Activated naive CD4-positive, alpha-beta T cell treated with anti-CD3 and anti-CD28 coated beads, Interleukin-2, amount 50 U/mL, for 16 hours (primary cell): ENCODE measurements at places on chromosomes 11 and 22.

DNA sequence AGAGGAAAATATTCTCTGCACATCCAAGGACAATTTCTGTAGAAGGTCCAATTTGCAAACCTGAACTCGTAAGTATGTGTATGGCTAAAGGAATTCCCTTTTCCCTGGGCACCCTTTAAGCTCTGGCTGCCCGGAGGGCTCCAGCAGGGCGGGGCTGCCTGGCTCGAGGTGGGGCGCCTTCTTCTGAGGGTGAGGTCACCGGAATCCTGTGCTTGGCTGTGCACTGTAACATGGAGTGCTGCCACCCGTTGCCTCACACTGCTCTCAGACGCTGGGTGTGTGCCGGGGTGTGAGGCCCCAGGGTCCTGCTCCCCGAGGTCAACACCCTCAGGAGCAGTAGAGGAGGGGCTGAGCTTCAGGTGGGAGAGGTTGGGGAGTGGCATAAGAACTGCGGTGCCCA lies 61.5 kb downstream of the SYN3 start:
- no peak for DNase-seq

DNA sequence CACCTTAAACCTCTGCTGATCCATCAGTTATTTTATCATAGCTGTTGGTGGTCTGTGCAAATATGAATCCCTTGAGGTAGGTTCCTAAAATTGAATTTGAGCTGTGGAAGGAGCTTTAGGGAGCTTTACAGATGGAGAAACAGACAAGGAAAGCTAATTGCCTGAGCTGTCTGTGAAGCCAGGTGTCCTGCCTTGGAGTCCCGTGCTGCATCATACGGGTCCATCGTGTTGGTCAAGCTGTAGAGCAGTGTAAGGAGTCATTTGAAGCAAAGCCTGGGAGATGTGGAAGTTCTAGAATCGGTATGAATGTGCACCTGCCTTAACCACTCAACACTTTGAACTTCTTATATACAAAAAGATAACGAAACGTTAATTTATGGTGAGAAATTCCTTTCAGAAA lies 1.0 kb downstream of the POLA2 start:
- no peak for DNase-seq

- DNase-seq = no peak
Measured at GRCh38 chr11:70669871-70670675, 271.7 kb downstream of the CTTN start.

DNA sequence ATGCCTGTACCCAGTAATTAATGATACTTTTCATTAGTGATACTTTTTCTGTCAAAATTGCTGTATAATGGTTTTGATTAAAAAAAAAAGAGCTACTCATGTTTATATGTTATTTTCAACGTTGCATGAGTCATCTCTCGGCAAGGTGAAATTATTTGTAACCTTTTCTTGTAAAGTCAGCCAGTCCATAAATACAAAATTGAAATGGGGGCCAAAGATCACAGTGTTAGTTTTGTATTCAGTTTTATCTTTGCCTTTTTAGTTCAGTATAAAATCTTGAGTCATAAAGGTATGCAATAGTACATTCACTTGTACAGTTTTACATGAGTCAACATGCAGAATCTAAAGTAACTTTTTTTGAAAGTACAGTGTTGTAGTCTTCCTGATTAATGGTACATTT lies 4.3 kb downstream of the ARHGEF12 start:
- DNase-seq = no peak

- no peak for DNase-seq
Measured at GRCh38 chr22:29184849-29185490, 20.7 kb upstream of the EMID1 start.

GRCh38 chr11:15555161-15555560 lies 440.4 kb downstream of the INSC start:
- no peak for DNase-seq

- DNase-seq = no peak
Measured at GRCh38 chr11:125055107-125055715, 7.9 kb upstream of the SLC37A2 start.

- no peak for DNase-seq
Measured at GRCh38 chr11:124108156-124108555, 7.1 kb upstream of the VWA5A start.

GRCh38 chr22:43257549-43257948 lies 70.6 kb upstream of the TTLL12 start:
- DNase-seq = no peak

DNA sequence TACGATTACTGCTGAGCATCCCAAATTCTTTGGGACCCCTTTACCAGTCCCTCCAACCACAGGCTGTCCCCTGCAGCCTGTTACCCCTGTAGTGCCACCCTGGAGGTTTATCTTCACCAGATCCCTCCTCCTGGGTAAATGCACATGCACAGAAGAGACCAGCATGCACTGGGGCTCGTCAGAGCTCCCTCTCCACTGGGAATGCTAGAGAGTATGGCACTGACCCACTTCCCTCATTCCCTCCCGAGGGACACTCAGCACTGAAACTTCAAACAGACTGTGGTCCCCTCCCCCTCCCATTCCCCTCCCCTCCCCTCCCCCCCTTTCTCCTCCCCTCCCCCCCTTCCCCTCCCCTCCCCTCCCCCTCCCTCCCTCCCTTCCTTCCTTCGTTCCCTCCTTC lies 49.1 kb downstream of the C11orf91 start:
- DNase-seq = no peak

DNA sequence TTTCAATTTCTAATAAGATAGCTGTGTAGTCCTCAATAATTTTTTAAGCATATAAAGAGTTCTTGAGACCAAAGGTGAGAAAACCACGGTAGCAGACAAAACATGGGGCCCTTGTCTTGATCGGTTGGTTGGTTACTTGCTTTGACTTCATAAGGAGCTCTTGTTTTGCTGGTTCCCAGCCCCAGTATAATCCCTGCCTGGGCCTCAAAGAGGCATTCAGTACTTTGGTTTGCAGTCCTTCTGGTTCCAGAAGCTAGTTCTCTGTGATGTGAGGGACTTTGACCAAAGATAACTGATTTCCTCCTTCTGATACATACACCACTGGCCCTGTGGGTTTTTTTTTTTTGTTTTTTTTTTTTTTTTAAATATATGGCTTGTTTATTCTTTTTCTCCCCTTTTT lies 17.1 kb downstream of the MARK2 start:
- no peak for DNase-seq

- DNase-seq = no peak
Measured at GRCh38 chr11:205221-206001, 1.8 kb downstream of the BET1L start.

DNA sequence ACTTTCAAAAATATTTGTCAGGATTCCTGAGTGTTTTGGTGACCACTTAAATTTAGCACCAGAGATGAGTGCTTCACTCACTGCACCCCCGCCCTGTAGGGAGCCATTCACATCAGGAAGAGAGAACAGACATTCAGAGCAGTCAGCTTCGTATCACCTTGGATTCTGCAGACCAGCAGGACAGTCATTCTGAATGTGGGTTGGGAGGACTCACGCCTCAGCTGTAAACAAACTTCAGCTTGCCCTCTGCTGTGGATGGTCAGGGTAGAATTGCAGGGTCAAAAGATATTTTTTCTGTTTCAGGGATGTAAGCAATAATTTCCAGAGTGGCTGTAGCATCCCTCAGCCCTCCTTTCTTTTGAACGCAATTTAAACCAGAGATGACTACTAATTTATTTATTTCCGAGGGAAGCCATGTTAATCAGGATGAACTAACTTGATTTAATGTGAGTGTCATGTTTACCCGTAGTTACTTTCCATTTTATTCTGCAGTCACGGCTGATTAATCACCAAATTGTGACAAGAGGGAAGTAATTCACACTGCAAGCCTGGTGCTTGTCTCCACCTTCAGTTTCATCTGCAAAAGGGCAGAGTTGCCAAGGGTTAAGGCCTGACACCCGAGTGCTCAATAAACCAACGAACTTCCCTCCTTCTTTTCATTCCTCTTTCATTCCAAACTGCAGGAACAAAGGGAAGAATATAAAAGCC lies 174.2 kb upstream of the DDI1 start:
- no peak for DNase-seq

- peak; percentile 6 for DNase-seq
Measured at GRCh38 chr22:19873138-19873959, 18.7 kb upstream of the GNB1L start.

DNA sequence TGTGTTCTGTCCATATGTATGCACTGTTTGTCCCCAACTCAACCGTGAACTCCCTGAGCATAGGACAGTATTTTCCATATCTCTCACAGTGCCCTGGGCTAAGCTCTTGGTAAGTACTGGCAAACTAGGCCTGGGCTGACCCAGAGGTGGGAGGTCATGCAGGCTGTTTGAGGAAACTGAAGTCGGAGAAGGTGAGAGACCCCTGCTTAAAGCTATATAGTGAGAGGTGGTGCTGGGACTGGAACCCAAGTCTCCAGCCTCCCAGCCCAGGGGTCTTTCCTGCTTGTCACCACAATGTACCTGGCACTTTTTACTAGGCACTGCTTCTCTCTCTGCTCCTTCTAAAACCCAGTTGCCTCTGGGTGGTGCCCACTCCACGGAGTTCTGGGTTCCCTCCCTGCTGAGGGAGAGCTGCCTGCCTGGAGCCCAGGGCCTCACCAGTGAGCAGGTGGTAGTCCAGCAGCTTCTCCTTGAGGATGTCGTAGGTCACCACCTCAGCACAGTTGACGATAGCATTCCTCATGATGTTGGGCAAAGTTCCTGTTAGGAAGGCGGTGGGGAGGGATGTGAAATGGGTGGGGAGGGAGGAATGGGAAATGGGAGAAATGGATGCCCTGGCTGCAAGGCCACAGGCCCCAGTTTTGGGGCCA lies 4.7 kb downstream of the UCP3 start:
- no peak for DNase-seq

DNA sequence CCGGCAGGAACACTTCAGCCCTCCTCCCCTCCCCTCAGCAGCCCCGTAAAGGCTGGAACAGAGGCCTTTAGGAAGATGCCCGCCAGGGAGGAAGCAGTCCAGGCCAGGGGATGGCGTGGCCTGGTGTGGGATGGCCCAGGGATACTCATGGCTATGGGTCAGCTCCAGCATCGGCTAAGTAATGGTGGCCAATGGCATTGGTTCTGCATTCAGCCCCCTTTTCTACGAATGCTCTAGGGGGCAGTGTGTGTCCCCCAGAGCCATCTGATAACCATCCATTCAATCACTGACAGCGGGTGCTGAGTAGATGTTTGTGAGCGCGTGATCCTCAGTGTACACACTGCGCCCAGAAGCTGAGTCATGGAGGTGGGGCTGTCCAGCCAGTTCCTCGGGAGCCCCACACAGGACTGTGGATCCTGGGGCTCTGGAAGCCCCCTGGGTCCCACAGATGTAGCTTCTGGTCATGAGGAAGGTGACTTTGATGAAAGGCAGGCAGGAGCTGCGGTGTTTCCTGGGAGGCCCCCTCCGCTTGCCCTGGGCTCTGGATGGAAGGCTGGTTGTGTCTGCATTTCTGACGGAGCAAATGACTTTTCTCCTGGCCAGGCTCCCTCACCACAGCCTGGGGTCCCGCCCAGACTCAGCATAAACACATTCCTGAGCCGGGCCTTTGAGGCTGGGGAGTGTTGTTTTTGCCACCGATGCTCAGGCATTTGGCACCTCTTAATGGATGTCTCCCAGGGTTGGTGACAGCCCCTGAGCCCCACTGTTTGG lies 46.5 kb downstream of the FBLN1 start:
- no peak for DNase-seq

DNA sequence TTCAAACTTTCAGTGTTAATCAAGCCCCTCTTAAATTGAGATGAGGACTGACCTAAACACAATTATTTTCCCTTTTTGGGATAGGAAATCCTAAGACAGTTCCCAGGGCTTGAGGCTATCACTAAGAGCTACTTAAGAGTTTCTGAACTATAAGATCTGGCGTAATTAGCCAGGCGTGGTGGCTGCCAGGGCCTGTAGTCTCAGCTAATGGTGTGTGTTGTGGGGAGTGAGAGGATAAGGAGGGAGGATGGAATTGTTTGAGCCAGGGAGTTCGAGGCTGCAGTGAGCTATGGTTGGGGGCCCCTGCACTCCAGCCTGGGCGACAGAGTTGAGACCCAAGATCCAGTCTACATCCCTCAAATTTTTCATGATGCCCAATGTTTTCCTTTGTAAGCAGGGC lies 23.5 kb upstream of the EXPH5 start:
- no peak for DNase-seq

DNA sequence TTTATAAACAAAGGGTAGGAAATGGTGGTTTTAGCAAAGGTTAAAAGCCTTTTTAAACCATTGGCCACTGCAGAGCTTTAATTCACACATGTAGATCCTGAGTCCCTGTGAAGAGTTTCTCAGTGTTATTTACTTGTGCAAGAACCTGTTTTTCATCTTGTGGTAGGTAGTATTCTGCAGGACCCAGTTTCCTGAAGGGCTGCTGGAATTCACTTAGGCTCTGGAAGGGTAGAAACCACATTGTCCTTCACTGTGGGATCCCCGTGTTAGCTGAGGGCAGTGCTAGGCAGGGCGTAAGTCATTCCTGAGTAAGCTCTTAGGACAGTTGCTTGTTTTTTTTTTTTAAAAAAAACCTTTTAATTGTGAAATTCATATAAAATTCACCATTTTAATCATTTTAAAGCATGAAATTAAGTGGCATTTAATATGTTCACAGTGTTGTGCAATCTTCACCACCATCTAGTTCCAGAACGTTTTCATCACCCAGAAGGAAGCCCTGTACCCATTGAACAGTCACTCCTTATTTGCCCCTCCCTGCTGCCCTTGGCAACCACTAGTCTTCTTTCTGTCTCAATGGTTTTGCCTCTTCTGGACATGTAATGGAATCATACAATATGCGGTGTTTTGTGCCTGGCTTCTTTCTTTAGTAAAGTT lies 77.7 kb downstream of the C22orf31 start:
- no peak for DNase-seq

DNA sequence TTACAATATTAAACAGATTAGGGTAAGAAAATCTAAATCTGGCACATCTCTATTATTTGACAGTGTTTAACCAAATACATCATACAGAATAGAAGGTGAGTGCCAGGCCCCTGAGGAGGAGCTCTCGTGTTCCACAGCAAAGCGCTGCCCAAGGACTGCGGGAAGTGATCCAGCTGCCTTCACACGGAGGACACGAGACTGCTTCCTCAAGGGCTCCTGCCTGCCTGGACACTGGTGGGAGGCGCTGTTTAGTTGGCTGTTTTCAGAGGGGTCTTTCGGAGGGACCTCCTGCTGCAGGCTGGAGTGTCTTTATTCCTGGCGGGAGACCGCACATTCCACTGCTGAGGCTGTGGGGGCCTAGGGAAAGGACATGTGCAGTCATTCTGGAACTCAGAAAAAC lies 71.1 kb downstream of the NCAPD3 start:
- DNase-seq = no peak
